ENCODE measurements at places on chromosomes 16 and 17.

GRCh38 chr16:1347286-1347855 is 4.3 kb downstream of the TSR3 start:
- DNase-seq, result no peak

DNA sequence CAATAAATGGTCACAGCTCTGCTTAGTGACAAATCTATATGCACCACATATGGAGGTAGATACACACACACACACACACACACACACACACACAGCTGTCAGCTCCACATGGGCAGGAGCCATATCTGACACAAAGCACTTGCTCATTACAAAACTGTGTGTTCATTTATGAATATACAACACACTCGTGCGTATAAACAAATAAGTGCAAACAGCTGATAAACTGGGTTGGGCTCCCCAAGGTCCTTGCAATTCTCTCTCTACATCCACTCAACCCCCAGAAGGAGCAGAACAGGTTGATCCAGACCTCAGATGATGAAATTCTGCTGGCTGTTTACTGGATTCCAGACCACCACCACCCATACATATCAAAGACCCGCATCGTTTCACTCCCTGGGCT is 140.7 kb downstream of the XYLT1 start:
- DNase-seq, result no peak

- DNase-seq, result no peak
Measured at GRCh38 chr16:57038166-57038565, 48.8 kb downstream of the NLRC5 start.

DNA sequence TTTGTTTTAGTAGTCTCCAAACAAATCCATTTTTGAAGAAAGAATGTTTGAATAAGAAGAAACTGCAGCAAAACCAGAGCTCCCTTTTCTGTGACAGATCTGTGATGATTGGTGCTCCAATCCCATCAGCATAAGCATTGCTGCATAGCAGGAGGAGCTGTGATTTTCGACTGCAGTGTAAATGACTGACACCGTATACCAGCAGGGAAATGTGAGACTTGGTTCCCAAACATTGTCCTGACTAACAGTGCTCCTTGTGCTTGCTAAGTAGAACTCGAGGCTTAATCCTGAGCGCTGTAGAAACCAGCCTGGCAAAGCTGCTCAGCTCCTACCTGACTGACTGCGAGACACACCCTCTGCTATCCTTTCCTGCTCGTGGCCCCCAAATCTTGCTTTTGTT is 57.2 kb downstream of the NUP93 start:
- no peak for DNase-seq

GRCh38 chr17:44095647-44096496 is 25.3 kb downstream of the G6PC3 start:
- DNase-seq, result peak; percentile 95

DNA sequence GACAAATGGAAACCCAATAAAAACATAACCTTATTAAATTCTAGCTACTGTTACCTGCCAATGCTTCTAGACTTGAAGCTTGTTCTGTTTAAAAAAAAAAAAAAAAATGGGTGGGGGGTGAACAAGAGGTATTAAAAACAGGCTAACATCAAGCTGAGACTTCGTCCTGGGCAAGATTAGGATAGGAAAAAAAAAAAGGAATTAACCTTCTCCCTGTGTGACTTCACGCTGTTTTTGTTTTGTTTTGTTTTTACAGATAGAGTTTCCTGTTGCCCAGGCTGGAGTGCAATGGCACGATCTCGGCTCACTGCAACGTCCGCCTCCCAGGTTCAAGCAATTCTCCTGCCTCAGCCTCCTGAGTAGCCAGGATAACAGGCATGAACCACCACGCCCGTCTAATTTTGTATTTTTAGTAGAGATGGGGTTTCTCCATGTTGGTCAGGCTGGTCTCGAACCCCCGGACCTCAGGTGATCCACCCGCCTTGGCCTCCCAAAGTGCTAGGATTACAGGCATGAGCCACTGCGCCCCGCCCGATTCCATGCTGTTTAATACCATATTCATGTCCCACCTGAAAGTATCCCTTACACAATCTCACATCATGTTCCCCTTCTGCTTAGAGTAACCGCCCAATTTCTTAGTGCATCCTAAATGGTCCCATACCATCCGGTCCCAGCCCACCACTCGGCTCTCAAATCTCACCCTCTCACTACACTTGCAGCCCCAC is 2.2 kb downstream of the USP31 start:
- DNase-seq, result peak; percentile 17

GRCh38 chr16:2511128-2511800 is 2.5 kb upstream of the ATP6V0C start:
- peak; percentile 59 for DNase-seq

GRCh38 chr16:86497551-86498021 is 12.7 kb upstream of the FOXF1 start:
- DNase-seq, result no peak

DNA sequence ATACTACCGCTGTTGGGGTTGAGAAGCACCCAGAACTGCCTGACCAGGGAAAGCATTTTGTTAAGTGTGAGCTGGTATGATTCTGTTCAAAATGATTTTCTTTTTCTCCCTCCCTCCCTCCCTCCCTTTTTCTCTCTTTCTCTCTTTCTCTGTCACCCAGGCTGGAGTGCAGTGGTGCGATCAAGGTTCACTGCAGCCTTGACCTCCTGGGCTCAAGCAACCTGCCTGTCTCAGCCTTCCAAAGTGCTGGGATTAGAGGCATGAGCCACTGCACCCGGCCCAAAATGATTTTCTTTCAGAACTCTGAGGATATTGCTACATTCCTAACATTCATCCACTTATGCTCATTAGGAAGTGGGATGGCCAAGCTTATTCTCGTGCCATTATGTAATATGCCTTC is 41.3 kb downstream of the SLC47A1 start:
- DNase-seq, result no peak

GRCh38 chr17:81513372-81513752 is 763 bp upstream of the ACTG1 start:
- peak; percentile 78 for DNase-seq

GRCh38 chr17:41666708-41667279 is 21.9 kb upstream of the EIF1 start:
- peak; percentile 65 for DNase-seq

GRCh38 chr17:58231641-58232040 is 6.7 kb upstream of the LPO start:
- no peak for DNase-seq

DNA sequence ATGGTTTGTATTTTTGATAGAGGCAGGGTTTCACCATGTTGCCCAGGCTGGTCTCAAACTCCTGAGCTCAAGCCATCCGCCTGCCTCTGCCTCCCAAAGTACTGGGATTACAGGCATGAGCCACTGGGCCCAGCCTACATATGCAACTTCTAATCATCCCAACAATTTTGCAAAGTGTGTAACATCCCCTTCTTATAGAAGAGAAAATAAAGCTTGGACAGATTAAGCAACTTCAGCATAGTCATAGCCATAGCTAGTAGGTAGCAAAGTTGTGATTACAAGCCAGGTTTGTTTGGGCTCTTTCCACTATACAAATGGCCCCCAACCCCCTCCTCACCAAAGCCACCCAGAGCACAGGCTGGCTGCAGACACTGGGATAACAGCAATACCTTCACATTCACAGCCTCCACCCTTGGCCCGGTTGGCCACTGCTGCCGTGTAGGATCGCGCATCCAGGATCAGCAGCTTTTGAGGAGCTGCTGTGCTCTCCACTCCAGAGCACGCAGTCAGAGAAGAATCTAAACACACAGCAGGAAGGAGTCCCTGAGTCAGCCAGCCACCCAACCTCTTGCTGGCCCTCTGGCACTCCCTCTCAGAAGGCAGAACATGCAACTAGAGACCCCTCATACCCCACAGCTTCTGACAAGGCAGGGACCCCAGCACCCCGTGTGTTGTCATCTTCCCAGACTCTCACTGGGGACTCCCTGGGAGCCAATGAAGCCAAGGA is 7.9 kb downstream of the MTMR4 start:
- DNase-seq, result peak; percentile 46

DNA sequence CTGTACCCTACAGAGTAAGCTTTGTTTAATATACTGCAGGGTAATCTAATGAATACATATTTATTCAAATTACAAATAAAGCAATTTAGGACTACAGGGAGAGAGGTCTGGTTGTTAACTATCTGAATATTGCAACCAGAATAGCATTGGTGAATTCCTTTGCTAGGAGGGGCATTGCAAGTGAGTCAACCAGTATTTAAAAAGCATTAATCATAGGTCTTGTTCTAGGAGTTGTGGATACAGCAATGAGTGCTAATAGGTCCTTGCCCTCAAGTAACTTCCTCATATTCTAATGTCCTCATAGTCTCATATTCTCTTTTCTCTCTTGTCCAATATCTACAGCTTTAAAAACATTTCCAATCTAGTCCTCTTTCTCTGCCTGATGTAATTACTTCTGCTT is 531.4 kb downstream of the CDH11 start:
- DNase-seq, result peak; percentile 10

DNA sequence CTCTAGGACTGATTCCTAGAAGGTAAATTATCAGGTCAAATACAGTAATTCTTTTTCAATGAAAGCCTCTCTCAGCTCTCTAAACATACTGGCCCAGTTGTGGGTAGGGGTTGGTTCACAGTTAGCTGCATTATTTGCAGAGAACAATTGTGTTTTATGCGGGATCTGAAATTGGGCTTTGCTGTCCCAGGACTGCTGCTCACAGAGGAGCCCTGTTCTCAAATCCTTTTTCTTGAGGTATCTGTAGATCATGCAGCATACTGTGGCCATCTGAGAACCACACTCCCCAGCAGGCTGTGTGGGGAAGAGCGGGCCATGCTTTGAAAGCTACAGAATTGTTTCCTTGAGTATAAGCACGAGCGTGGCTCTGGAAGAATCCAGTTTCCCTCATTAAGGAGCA is 17.5 kb downstream of the MTHFSD start:
- no peak for DNase-seq

DNA sequence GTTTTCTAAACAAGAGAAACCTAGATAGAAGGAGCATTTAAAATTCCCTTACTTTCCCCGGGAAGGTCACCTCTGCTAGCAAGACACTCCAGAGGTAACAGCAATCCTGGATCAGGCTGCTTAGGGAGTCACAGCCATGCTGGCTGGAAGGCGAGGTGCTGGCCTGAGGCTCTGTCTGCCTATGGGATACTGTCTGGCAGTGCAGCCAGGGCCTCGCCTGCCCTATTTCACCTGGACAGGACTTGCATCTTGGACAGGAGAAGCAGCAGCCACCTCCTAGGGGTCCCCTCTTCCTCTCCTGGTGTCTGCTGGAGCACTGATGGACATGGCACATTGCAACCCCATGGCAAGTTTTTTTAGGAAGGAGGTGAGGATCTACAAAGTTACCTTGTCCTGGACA is 15.1 kb downstream of the FA2H start:
- no peak for DNase-seq

DNA sequence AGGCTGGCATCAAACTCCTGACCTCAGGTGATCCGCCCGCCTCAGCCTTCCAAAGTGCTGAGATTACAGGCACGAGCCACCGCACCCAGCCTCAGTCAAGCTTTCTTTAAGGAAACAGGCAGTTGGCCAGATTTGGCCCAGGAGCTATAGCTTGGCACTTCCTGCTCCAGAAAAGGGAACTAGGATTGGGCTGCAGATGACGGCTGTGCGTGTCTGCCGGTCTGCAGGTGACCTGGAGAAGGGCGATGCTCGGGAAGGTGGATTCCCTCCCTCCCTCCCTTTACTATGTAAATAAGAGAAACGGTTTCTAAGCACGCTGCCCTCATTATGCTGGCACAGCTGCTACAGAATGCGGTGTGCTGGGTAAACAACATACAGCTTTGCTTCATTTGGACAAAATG is 215.9 kb downstream of the RPTOR start:
- DNase-seq, result no peak

- no peak for DNase-seq
Measured at GRCh38 chr16:15571557-15571956, 71.4 kb downstream of the MARF1 start.

DNA sequence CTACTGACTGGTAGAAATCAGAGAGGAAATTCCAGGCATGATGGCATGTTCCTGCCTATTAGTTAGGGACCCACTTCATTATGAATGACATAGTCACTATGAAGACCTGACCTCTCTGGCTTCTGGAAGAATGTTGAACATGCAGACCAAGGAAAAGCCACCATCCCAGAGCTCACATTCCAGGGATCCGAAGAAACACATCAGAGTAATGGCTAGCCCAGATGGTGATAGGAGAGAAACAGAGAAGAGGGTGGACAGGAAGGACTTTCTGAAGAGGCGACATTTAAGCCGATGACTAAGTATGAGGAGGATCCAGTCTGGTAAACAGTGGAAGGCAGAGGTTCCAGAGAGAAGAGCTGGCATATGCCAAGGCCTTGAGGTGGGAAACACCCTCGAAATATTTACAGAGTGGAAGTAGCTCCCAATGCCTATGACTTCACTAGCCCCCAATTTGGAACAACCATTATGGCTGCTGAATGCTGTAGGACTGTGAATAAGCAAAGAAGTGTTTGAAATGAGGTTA is 216.2 kb downstream of the RBFOX1 start:
- no peak for DNase-seq

DNA sequence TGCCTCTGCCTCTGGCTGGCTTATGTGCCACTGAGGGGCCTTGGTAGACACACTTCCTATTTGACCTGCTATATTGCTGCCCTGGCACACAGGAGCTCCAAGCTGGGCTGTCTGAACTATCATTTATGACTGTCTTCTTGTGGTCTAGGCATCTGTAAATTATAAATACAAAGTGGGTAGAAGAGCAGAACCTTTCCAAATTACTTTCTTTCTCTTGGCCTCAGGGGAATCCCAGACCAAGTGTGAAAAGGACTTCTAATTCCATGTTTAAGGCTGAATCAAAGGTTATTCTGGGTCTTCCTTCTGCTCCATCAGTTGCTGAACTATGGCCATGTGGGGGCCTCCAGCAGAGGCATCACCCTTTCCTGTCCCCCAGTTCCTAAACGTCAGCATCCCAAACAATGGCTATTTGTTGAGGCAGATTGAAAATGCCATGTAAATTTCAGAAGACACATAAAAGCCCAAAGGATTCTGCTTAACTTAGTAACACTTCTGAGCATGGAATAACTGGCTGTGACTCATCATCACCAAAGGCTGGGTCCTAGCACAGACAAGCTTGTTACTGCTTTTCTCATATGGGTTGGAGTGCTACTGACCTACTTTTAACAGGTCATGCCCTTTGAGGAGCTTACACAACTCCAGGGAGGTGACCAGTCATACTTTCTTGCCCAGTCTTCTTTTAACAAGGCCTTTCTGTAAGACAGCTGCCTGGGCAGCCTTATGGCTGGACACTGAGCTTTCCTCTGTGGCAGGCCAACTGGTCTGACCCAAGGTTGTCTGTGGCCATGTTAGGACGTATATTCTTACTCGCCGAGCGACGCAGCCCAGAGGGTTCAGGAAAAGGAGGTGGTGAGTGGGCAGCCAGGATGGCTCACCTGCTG is 154.8 kb downstream of the VPS53 start:
- peak; percentile 85 for DNase-seq
